Esophagus squamous epithelium (tissue), 5 donors: ENCODE measurements at places on chromosomes 3 and 15.

DNA sequence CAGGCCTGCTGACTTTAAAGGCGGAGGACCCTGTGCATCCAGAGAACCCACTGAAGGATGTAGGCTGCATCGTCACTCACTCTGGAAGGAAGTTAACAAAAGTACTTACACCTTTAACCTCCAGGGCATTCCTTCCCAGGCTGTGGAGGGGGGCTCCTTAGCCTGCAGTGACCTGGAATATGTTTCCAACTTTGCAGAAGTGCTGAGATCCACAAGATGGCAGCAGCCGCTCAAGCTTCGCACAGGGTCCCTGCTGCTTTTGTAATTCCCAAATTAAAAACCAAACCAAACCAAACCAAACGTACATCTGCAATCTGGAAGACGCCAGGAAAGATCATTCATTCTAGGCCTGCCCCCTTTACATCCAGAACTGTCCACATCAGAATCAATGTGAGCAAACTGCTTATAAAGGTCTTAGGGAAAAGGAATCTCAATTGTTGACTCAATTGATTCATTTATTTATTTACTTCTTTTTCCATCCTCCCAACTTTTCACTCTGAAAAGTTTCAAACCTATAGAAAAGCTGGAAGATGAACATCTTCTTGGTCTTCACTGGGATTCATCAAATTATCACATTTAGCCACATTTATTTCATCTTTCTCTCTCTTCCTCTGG lies 70.5 kb upstream of the KLHL25 start:
- DNase-seq, result no peak

- DNase-seq, result no peak
Observed at GRCh38 chr3:129266651-129267050, 12.0 kb upstream of the HMCES start.

DNA sequence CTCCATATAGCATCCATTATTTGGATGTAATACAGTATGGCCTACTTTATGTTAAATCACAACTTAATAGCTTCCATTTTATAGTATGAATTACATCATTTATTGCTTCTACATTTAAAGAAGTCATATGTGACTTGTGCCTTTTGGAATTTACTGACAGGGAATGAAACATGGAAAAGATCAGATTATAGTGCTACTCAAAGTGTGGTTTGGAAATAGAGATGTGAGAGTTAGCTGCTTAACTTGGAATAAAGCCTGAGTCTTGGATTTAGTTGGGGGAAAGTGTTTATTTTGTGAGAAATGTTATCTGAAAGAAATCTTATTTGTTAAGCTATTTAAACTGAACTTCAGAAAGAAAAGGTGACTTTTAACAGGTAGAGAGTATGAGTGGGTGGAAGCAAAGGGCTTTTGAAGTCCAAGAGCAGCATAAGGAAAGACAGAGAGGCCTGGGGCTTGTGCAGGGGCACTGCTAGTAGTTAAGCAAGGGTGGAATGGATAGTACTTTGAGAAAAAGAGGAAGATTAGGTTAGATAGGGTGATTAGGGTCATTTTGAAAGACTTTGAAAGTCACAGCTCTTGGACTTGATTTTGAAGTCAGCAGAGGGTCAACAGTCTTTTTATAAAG lies 60.5 kb downstream of the SLMAP start:
- no peak for DNase-seq

DNA sequence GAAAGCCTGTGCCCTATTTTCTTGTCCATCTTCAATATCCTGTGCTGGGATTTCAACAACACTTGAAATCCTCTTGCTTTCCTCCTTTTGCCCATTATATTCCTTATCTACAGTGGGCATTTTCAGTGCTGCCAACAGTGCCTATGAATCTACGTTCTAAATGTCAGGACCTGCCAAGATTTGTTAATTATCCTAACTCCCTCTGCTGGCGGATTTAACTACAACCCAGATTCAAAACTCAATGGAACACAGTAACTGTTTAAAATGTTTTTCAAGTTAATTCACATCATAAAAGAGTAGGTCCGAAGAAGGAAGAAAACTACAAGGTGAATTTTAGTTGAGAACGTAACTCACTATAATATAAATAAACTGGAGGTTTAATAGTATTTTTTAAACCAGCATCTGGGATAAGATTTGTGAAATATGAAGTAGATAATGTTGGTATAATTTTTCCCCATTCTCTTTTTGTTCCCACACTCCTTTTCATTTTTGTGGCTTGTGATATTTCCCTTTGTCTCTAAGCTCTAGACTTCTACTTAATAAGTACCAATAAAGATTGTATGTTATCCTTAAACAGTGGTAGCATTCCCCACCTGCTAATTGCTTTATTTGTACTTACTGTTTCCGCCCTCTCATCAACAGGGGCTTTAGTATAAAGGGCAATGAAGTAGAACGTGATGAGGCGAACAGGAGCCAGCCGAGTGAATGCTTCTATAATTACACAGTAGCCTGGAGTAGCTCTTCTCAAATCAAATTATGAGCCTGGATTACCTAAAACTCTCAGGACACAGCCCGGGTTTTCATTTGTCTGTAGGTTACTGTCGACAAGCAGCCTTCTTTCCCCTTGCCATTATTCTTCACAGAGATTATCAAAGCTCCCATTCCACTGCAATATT lies 302.5 kb upstream of the ATP11B start:
- DNase-seq, result no peak

DNA sequence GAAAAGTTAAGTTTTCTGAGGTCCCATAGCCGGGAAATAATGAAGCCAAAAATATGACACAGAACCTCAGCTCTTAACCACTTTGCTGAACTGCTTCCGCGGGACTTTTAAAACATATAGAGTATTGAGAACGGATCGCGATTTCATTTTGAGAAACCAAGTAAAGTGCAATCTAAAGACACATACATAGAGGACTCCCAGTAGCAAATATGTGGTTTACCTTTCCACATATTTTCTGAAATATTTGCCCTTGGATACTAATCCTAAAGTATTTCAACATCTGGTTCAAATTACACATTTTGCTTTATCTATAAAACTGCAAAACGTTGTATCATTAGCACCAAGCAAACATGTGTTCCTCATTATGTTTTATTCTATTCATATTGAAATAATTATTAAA lies 776.5 kb downstream of the ROBO2 start:
- no peak for DNase-seq

DNA sequence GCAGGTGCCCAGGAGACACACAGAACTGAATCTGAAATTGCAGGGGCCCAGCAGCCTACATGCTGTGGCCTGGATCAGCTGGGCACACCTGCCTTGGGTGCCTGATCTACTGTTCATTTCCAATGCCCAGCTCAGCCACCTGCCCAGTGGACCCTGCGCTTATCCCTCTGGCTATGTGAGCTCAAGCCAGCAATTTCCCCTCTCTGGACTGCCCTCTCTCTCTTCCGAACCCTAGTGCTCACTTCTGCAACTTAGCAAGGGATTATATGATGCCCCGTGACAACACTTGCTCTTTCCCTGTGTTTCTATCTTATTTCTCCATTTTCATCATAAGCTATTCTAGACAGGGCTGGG lies 276.0 kb downstream of the UACA start:
- DNase-seq, result no peak

GRCh38 chr3:129758306-129758705 lies 135.2 kb downstream of the TMCC1 start:
- no peak for DNase-seq

DNA sequence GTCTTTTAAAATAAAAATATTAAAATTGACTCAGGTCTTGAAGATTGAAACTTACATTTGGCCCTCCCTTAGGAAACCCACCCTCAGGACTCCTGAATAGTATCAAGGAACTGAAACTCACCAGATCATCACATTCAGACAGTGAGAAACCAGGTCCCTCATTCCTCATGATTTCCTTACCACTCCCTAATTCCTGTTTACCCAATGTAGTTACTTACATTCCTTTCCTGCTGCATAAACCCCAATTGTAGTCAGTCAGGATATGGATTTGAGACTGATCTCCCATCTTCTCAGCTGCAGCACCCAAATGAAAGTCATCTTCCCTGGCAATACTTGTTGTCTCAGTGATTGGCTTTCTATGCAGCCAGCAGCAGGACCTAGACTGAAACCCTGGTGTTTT lies 8.6 kb downstream of the ATP13A4 start:
- DNase-seq, result no peak

GRCh38 chr3:53491276-53491675 lies 3.1 kb upstream of the CACNA1D start:
- DNase-seq, result no peak

- DNase-seq, result no peak
Observed at GRCh38 chr3:172580680-172581401, 57.6 kb upstream of the TNFSF10 start.

DNA sequence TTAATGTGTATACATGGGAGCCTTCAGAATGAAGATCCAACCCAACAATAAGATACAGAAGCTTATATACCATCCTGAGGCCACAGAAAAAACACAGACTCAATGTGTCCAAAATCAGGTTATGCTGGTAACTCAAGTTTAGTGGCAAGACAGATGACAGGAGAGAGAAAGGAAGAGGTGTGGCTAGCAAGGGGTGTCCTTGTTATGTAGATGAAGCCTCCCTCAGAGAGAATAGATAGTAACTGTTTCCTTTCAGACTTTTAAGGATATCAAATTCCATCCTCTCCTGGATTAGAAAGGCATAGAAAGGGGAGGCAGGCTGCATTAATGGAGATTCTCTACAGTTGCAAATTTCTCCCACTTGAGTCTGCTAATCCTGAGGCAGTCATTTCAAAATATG lies 447.4 kb downstream of the GABRB3 start:
- DNase-seq, result no peak

DNA sequence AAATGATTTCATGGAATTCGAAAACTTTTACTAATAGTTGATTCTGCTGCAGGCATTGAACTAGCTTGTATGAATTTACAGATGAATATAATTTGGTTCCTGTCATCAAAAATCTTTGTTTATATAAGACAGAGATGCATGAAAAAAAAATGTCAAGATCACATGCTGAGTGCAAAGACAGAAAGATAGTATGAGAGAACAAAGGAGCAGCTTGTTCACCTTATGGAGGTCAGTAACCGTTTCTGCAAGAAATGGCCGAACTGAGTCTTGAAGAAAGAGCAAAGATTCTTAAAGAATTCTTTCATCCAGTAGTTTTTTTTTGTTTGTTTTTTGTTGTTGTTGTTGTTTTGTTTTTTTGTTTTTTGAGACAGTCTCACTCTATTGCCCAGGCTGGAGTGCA lies 450.6 kb downstream of the TUSC7 start:
- no peak for DNase-seq

DNA sequence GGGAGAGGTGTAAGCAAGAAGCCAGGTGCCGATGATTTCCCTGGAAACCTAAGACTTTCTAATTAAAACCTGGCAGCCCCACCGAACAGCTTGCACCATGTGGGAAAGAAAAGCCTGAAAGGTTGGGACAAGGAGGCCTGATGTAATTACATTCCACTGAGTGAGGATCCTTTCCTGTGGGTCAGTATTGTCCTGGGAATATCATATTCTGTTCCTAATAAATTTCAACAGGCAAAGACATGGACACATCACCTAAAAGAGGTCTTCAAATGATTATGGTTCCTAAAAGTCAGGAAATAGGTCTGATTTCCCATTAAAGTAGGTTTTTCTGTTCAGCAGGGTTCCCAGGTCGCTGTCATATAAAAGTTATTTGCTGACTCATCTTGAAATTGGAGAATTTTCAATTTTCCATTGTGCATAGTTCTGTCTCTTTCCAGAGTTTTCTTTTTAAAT lies 58.5 kb downstream of the DUT start:
- no peak for DNase-seq

GRCh38 chr3:149738876-149739275 lies 13.4 kb downstream of the COMMD2 start:
- no peak for DNase-seq

DNA sequence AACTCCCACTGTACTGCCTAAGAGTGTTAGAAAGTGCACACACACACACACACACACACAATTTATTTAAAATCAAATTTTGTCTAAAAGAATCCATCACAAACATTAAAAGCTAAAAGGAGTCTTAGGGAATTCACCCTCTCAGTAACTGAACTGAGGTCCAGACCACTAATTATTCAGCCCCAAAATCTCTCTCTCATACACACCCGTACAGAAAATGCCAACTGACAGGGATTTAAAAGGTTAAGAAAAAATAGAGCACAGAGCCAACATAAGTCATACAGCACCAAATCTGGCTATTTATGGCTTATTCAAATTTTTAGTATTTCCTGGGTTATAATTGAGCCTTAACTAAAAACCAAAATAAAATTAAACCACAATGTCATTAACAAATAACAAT lies 20.7 kb downstream of the GBE1 start:
- DNase-seq, result no peak

DNA sequence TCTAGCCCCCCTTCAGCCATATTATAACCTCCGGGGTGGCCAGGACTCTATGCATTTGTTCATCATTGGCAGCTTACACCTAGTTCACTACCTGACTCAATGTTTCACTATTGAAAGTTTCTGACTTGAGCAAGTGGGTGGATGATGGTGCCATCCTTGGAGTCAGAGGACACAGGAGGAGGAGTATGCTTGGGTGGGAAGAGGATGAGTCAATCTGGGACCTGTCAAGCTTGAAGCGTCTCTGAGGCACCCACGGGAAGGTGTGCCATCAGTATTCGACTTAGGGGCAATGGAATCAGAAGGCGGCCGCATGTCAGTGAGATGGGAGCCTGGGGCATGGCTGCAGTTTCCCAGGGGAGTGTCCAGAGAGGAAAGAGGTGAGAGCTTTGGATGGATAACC lies 133.3 kb downstream of the EPHB1 start:
- DNase-seq, result no peak

DNA sequence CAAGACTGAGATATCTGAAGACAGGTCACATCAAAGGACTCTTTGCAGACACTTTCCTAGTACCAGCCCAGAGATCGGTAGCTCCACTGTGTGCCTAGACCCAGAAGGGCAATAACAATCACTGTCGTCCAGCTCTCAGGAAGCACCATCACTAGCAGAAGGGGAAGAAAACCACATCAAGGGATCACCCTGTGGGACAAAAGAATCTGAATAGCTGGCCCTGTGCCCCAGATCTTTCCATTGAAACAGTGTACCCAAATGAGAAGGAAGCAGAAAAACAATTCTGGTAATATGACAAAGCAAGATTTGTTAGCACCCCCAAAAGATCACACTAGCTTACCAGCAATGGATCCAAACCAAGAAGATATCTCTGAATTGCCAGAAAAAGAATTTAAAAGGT lies 404.4 kb upstream of the NECTIN3 start:
- DNase-seq, result no peak

DNA sequence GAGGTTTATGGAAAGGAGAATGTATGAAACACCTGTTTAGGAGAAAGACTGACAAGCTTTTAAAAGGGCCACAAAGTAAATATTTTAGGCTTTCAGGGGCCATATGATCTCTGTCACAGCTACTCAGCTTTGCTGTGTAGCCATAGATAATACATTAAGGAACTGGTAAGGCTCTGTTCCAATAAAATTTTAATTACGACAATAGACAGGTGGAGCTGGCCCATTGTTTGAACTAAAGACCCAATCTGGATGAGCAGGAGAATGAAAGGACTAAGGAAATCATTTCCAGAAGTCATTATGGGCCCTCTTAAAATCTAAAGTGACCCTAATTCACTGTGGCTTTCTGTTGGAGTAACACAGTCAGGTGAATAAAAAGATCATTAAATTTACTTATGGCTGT lies 48.5 kb upstream of the SLC12A8 start:
- DNase-seq, result no peak
